Activated naive CD4-positive, alpha-beta T cell treated with Interleukin-2 at 50 U/mL for 16 hours (primary cell): ENCODE measurements at places on chromosomes 16 and 17.

DNA sequence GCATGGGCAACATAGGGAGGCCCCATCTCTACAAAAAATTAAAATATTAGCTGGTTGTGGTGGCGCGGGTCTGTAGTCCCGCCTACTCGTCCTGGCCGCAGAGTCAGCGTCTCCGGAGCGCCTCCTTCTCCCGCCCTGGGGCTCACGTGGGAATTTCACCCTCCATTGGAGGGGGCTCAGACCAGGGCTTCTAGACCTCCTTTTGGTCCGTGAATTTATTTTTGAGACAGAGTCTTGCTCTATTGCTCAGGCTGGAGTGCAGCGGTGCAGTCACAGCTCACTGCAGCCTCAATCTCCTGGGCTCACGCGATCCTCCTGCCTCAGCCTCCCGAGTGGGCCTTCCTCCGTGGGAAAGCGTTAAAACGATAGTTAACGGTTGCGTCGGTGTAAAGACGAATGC lies 394 bp upstream of the NME4 start:
- peak; percentile 8 for DNase-seq

DNA sequence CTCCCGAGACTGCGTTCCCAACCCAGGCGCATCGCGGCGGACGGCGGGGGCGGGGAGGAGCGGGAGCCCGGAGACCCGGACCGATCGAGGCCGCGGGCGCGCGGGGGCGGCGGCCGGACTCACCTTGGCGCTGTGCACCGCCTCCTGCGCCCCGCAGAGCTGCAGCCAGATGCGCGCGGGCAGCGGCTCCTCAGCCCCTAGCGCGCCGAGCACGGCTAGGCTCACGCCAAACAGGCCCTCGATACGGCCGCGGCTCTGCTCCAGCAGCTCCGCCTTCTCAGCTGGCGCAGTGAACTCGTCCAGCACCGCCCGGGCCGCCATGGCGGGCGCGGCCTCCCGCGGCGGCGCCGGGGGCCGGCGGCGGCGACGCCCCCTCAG lies 339 bp downstream of the N4BP1 start:
- DNase-seq = no peak

- DNase-seq = no peak
Observed at GRCh38 chr17:8275421-8276290, 12.8 kb upstream of the RANGRF start.

DNA sequence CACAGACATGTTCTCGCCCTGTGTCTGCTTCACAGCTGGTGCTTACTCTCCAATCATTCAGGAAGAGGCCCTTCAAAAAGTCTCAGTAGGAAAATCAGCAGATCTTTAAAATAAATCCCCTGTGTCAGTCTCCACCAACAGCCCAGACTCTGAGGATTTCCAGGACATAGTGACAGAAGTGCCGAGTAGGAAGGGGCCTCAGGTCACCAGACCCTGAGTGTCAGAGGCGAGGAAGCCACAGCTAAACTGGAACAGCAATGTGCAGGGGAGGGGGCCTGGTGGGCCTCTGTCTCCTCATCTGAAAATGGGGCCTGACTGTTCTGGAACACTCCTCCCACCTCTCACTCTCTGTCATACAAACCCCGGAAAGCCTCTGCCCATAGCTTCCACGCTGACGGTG lies 6.3 kb downstream of the CACNG4 start:
- no peak for DNase-seq

DNA sequence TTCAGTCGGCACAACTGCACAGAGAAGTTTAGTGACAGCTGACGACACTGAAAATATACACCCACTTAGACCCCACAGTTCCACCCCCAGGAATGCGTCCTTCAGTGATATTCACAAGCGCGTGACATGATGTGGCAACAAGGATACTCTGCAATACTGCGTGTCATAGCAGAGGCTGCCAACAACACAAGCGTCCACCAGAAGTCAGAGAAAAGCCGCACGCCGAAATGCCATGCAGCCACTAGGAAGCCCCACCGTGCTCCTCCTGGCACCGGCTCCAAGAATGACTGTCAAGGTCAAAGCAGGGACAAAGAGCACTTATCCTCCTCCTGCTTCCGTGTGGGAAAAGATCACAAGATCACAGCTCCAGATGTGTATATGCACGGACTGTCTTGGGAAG lies 3.5 kb downstream of the ATP2A3 start:
- no peak for DNase-seq

DNA sequence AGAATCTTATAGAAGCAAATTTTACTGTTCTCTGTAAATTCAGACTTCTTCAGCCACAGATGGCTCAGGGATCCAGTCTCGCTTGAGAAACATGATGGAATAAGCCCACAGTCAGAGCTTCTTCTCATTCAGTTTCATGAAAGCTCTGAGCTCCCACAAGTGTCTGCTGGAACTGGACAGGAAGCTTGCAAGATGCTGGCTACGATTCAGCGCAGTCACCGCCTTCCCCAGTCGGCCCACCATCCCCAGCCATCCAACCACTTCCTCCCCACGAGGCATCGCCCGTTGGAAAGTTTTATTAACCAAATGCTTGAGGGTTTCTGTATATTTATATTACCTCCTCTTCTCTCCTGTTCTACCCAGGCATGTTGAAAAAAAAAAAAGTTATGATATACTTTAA lies 171.7 kb downstream of the ZFHX3 start:
- no peak for DNase-seq

DNA sequence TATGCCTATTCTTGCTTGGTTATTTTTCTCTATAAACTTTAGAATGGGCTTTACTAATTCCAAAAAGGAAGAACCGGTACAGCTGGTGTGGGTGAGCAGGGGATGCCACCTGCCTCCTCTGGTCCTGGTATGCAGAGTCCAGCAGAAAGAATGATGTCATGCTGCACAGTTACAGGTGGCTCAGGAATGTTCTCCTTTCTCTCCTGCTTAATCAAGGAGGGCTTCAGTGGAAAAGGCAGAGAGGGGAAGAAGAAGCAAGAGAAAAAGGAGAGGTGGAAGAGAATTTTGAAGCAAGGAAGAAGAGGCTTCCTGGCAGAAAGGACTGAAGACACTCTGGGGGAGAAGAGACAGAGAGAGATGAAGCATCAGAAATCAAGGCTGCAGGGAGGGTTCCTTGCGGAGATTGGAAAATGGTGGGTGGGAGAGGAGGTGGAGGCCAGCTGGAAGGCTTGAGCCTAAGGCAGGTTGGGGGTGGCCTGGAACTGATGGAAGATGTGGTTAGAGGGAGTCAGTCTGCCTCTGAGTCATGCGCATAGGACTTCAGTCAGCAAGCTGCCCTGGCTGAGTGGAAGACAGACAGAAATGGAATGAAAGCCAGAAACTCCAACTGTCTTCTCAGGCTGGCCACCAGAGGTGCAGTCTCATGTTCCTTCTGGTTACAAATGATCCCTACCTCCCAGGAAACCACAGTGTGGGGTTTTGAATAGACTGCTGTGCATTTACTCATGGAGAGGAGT lies 64.6 kb upstream of the CRHR1 start:
- no peak for DNase-seq

- no peak for DNase-seq
Observed at GRCh38 chr17:44952946-44953475, 5.4 kb upstream of the KIF18B start.

DNA sequence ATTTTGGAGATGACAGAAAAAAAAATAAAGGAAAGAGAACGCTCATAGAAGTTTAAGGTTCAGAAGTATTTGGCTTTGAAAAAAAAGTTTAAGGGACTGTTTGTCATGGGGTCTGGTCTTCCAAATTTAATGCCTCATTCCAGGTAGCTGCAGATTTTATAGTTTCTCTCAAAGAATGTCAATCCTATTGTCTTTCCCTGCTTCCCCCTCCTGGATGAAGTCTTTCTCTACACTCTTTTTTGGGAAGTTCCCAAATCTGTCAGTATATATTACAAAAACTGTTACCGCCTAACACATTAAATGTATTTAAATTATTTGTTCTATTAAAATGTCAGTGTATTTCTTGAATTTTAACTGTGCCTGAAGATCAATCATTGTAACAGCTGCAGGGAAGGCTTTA lies 457.5 kb downstream of the MAF start:
- DNase-seq = no peak
